Left renal cortex interstitium (tissue), 4 donors: ENCODE measurements at places on chromosomes 7 and 10. TPM values are rescaled to one million over a fixed set of nuclear protein-coding genes. Genes with fewer than 3 reads are reported as not detected.

PTPN12 gene
- 86.0 TPM for polyA plus RNA-seq

VPS41 gene
- polyA plus RNA-seq, result 62.2 TPM

GRID2IP gene
- polyA plus RNA-seq, result 1.1 TPM

EPO gene
- 0.10 TPM for polyA plus RNA-seq

C7orf57 gene
- polyA plus RNA-seq, result 1.4 TPM

GRM8 gene
- polyA plus RNA-seq, result 8.4 TPM

ADAM22 gene
- 13.1 TPM for polyA plus RNA-seq

NXPH1 gene
- polyA plus RNA-seq, result 0.28 TPM

PSMG3 gene
- 35.1 TPM for polyA plus RNA-seq

CC2D2B gene
- 2.1 TPM for polyA plus RNA-seq

GRCh38 chr7:81399471-81399870 lies 370.4 kb downstream of the HGF start:
- DNase-seq, result no peak

- no peak for DNase-seq
Measured at GRCh38 chr10:52376694-52377354, 62.7 kb downstream of the DKK1 start.

GRCh38 chr10:117547716-117548668 lies 5.4 kb downstream of the EMX2 start:
- no peak for DNase-seq

- no peak for DNase-seq
Measured at GRCh38 chr7:29598613-29599012, 35.0 kb downstream of the PRR15 start.

DNA sequence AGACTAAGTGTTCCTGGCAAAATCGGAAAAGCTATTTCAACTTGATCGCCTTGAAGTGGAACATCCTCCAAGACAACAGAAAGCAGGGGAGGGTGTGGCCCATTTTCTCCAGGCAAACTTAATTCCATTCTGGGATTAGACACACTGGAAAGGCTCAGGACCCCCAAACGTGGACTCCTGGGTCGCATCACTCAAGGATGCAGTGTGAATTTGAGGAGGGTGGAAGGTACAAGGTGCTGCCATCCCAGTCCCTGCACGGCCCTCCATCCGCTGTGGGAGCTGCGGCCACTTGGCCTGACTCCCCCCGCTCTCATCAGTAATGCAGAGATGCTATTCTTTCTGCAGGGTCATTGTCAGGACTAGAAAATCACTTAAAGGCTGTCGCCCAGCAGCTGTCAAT lies 2.4 kb downstream of the CNPY1 start:
- DNase-seq, result no peak

DNA sequence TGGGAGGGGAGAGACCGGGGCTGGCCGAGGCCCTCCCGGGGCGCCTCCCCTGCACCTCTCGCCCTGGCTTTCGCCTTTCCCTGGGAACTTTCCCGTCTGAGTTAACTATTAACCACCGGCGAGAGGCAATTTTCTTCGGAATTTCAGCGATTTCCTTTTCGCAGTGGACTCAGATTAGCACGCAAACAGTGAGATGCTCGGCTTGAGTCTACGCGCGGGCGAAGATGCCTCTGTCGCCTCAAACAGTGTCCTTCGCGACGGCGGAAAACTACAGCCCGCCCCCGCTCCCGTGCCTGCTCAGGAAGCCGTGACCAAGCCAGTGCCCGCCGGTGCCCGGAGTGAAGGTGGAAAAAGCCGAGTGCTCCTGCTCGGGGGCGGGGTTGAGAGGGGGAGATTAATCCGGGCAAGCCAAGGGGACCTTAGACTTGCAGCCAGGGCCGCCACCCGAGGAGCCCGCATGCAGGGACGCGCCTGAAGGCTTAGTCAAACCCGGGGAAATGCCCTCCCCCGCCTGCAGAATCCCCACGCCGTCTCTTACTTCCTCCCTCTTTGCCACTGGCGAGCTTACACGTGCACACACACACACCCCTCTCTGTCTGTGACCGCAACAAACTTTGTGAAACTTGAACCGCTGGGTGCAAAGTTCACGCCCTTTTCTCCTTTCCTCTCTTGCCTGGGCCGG lies 14.5 kb upstream of the PAX2 start:
- no peak for DNase-seq

DNA sequence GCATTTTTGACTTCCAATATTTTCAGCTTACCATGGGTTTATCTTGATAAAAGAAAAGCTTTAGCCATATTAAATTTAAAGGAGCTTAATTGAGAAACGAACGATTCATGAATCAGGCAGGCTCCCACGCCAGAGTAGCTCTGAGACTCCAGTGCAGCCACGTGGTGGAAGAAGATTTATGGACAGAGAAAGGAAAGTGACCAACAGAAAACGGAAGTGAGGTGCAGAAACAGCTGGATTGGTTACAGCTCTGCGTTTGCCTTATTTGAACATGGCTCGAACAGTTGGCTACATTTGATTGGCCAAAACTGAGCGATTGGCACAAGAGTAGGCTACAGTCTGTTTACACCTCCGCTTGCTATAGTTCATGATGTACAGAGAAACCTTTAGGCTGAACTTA lies 395.4 kb downstream of the GATA3 start:
- DNase-seq, result no peak

DNA sequence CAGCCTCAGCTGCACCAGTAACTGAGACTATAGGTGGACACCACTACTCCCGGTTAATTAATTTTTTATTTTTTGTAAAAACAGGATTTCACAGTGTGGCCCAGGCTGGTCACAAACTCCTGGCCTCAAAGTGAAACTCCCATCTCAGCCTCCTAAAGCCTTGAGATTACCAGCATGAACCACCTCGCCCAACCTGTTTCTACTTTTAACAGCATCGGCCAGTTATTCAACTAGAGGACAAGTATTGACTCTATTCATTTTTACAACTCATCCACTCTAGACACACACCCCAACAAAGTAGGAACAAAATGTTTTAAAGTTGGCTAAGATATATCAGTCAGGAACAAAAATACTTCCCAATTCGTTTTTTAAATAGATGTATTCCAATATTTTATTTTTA lies 334.8 kb downstream of the PARD3 start:
- no peak for DNase-seq

GRCh38 chr10:21083861-21084260 lies 186.8 kb upstream of the NEBL start:
- no peak for DNase-seq

- no peak for DNase-seq
Measured at GRCh38 chr7:28666154-28666553, 253.8 kb downstream of the CREB5 start.

DNA sequence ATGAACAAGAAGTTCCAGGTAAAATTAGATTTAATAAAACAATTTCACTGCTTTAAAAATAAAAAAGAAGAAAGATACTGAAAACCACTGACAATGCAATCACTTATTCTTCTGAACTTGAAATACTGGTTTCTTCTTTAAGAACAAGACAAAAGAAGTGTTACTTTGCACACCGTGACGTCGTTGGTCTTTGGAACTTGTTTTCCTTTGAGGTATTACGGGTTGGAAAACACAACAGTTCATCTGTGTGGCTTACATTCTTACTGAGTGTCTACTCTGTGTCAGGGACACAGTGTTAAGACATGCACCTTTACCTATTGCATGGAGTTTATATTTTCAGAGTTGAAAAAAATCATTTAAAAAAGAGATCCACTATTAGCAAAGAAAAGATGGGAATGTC lies 41.3 kb upstream of the UCN3 start:
- DNase-seq, result no peak

- no peak for DNase-seq
Measured at GRCh38 chr10:119120413-119120867, 16.5 kb downstream of the DENND10 start.

GRCh38 chr10:86447432-86447831 lies 74.2 kb downstream of the WAPL start:
- no peak for DNase-seq

DNA sequence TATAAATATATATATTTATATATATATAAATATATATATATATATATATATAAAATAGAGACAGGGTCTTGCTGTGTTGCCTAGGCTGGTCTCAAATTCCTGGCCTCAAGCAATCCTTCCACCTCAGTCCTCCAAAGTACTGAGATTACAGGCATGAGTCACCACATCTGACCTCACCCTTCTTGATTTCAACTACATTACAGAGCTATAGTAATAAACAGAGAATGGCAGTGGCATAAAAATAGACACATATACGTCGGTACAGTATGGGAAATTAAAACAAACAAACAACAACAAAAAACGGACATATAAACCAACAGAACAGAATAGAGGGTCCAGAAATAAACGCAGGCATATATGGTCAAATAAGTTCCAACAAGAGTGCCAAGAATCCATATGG lies 77.6 kb upstream of the PPP1R3A start:
- no peak for DNase-seq

GRCh38 chr10:59587083-59587755 lies 122.4 kb downstream of the SLC16A9 start:
- no peak for DNase-seq

- no peak for DNase-seq
Measured at GRCh38 chr10:102451105-102451969, at the start of gene C10orf95. C10orf95 (minus strand) TSS chr10:102451543; CDS start chr10:102451093, 450 bp downstream.

- DNase-seq, result no peak
Measured at GRCh38 chr10:3002304-3002703, 65.0 kb upstream of the PFKP start.

GRCh38 chr7:117062300-117062699 lies 109.0 kb downstream of the ST7 start:
- no peak for DNase-seq

- no peak for DNase-seq
Measured at GRCh38 chr10:91007655-91008054, 86.8 kb upstream of the ANKRD1 start.

DNA sequence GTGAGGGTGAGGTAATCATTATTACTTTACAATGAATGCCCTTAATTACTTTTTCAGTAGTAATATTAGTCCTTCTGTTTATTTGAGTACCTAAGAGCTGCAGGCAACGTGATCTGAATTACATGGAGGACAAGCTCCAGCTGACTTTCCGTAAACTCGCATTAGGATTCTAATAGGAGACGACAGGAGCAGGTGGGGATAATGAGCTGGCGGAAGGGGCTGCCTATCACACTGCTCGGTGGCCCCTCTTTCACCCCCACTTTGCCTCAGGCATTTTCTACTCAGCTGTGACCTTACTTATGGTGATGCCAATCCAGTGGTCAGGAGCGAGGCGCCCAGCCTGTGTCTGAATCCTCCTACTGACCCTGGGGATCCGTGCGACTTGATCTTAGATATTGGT lies at the start of gene C7orf33:
Gene C7orf33, plus strand, starts transcription at position 296 of the 400 bp plus-strand sequence. CDS start 160 bp downstream, outside the sequence.
- DNase-seq, result no peak

DNA sequence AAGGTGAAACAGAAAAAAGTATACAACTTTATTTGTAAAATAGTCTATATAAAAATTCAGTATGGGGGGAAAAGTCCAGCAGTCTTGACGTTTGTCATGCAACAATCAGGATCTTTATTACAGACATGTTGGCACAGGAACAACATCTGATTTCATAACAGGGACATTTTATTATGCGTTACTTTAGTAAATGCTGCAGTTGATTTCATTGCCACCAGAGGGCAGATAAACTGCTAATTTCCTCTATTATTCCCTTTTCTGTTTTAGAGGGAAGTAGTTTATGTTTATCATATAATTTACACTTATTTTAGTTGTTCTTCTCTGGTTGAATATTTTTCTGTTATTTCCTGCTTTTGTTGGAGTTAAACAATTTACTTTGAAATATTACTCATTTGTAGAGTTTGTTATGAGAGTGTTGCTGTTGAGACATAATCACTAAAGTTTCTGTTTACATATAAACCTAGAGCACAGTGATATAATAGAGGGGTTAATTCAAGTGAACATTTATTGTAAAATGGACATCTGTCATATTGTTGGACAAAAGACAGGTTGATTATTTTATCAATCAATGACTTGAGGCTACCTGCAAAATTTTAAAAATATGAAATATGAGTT lies 3.3 kb downstream of the PLXDC2 start:
- no peak for DNase-seq

DNA sequence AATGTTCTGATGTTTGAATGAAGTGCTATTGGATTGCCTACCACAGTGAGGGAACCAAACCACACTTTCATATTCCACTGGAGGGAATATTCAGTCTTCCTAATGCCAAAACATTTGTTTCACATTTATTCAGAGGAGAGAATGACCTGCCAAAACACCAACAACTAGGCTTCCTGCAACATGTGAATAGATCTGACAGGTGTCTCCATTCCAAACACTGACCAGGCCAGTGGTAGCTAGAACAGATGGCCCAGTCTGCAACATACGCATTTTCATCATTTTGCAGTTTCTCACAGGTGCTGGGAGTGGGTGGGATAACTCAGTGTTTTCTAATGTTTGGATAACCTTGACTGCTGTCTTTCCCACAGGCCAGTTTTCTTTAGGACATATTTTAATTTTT lies 110.0 kb downstream of the RELN start:
- no peak for DNase-seq

- DNase-seq, result no peak
Measured at GRCh38 chr10:22579826-22580225, 134.6 kb downstream of the PIP4K2A start.

DNA sequence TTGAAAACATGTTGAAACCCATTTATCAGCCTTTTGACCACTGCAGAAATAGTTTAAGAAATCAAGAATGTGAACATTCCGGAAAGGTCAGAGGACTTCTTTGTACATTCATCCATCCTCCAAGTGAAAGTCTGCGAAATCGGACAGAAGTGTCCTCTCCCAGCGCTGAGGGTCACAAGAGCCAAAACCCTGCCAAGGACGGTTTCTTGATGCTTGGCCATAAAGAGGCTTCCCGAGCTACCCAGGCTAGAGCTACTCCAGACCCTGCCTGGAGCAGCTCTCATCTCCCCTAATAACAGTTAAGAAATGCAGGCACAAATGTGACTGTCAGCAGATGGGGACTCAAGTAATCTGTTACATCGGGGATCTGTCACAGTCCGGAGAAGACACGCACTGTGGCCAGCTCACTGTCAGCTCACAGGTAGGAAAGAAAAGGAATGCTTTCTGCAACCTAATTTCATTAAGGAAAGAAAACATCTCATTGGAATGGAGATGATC lies 4.5 kb upstream of the CYTH3 start:
- no peak for DNase-seq

DNA sequence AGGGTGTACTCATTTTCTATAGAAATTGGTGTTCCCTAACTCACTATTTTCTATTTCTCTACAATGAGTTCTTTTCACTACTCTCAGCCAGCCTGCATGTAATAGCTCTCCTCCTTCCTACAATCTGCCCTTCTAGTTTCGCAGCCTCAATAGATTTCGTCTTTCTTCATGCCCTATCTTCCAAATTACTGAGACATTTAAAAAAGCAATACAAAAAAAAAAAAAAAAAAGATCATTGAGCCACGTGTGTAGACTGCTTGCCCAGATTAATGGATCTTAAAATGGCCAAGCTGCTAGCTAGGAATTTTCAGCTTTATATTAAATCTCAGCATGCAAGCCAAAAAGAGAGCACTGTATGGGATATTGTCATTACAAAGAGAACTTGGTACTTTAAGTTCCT lies 55.5 kb downstream of the ZNF277 start:
- DNase-seq, result no peak

GRCh38 chr10:133306941-133307379 lies 1.7 kb downstream of the TUBGCP2 start:
- no peak for DNase-seq

GRCh38 chr7:156544919-156545715 lies 95.5 kb upstream of the RNF32 start:
- DNase-seq, result no peak
